ENCODE measurements at places on chromosomes 2 and 18. TPM values are rescaled to one million over a fixed set of nuclear protein-coding genes. Genes with fewer than 3 reads are reported as not detected.

- DNase-seq: no peak
These were observed 20.2 kb downstream of the PRKAG3 start for GRCh38 chr2:218811382-218811781.

GRCh38 chr18:56815926-56816325 lies 164.8 kb downstream of the WDR7 start:
- DNase-seq: no peak

GRCh38 chr2:109736177-109736827 lies 57.8 kb upstream of the RGPD5 start:
- peak; percentile 61 for DNase-seq

GNAL gene
- 3.2 TPM for polyA plus RNA-seq

STEAP3 gene
- polyA plus RNA-seq: 14.7 TPM

DNA sequence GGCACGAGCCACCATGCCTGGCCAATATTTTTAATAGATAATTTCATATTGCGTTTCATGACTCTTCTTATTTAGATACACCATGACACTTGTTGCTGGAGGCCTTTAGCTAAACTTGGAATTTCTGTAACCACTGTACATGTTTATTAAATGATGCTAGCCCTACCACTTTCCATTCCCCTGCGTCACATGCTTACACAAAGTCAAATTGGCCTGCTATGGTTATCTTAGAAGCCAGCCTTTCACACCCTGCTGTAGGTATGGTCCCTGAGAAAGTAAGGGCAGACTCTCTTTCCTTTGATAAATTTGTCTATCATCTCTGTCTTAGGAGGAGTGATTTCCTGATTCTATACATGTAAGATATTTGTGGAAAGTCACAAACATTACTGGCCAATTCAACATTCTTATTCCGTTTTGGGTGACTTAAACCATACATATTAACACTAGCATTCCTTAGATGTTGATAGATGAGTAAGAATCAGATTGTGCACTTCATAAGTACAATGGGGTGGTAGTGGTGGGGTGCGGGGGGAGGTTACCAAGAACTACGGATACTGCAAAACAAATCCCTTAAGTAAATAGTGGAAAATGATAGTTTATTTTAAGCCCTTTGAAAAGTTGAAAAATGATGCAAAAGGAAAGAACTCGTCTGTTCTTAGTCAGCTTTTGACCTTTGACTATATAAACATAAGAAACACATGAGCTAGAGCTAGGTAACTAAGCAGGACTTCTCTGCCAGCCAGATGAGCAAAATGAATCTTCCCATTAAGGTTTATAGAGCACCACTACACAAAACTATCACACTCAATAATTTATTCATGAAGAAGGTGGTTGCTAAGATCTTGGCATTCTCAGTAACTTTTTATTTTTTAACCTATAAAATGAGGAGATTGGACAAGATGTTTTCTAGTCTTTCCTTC lies 7.9 kb upstream of the NDUFV2 start:
- DNase-seq: no peak

TRABD2A gene
- polyA plus RNA-seq: 0.22 TPM

- DNase-seq: no peak
These were observed 243.5 kb downstream of the ANAPC1 start for GRCh38 chr2:111640480-111640879.

GRCh38 chr2:40719414-40719813 lies 267.5 kb upstream of the SLC8A1 start:
- no peak for DNase-seq

DNA sequence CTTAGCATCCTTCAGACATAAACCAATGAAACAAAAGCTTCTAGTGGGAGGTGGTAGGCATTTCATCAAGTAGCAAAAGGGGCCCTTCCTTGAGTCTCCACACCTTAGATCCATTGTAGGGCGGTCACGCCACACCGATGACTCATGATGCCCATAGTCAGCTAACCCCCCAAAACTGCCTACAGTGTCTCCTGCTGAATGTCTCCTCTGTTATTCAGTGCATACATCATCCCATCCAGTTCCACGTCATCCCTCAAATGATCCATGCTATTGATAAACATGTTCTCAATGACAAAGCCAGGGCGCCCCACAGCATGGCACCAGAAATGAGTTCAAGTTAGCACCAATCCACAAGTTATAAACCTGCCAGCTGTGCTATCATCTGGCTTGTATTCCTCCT lies 57.4 kb upstream of the ACKR3 start:
- DNase-seq: no peak

SLC40A1 gene
- 39.7 TPM for polyA plus RNA-seq

DNA sequence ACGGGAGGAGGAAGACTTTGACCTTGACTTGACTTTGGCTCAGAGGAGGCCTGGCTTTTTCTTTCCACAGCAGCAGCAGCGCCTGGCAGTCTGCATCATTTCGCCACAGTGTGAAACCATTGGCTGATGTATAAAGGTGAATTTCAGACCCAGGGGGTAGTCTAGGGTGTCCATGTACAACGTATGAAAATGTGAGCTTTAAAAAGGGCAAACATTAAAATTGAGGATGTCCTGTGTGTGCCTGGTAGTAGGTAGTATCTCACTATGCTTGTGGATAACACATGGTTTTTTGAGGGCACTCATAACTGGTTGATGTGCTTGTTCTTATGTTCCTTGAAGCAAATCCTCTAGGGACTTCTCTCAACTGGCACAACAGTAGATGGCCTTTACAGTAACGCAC lies 86.1 kb downstream of the LPIN1 start:
- DNase-seq: no peak

GRCh38 chr2:239596253-239596652 lies 195.4 kb upstream of the HDAC4 start:
- DNase-seq: no peak

DNA sequence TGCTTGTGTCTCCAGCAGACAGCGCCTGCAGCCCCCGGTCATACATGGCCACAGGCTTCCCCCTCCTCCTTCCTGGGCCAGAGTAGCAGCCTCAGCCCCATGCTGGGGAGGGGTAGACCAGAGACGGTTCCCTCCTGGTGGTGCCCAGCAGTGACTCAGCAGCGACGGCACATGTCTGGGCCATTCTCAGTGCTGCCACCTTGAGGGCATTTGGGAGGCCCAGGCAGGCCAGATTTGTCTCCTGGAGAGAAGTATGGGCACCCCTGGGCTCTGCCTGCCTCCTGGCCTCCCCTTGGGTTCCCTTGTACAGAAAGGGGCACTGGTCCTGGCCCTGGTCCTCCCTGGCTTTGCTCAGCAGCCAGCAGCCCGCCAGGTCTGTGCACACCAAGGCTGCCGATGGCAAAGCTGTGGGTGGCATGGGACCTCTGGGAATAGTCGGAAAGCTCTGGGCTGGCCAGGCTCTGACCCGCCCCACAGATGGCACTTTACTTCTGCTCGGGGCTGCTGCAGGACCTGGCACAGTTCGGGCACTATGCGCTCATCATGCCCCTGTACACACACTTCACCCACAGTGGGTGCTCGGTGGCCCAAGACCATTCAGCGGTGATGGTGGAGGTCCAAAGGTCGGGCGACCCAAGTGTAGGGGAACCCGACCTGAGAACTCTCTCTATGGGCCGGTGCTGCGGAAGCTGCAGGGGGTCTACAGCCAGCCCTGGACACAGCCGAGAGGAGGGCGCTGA lies 11.4 kb upstream of the ALPI start:
- DNase-seq: no peak

KIF5C gene
- 1.4 TPM for polyA plus RNA-seq

DNA sequence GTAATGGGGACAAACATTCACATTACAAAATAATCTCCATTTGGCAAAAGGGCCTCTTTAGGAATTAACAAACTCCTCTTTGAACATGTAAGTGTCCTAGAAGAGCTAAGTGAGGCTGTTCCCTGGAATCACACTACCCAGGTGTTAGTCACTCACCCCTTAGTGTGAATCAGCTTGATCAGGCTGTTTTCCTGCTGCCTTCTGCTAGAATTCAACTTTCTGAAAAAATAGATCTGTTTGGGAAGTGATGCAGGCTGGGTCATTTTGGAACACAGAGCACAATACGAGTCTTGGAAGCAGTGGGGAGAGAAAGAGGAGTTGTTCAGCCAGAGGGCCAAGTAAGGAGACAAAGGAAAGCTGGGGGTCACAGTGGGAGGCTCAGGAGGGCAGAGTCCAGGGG lies 40.0 kb downstream of the TTC32 start:
- no peak for DNase-seq

DNA sequence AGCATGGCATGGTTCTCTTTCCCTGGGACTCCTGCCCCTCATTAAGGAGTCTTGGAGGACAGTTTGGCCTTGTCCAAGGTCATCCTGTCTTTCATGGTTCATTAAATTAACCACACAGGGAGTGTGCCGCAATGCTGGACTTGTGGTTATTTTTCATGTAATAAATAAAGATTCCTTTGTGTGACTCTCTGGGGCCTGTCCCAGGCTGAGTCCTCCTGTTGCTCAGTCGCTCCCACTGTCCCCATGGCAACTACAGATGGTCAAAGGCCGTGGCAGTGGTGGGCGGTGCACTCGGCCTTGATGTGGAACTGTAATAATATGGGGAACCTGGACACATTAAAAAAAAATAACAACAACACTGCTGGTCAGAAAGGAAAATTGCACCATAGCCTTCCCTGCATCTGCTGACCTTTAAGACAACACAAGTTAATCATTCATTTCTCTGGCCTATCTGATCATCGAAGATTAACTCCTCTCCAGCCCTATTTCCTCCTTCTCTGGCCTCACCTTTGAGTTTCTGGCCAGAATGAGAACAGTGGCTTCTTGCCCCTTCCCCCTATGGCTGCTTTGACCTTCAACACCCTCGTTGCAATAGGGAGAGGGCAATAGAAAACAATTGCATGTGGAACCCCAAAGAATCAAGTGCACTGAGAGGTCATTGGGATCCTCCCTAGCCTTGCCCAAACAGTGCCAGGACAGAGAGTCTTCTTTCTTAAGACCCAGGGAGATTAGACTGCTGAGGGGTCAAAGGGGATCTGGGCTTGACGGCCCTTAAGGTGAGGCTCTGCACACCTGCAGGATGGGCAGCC lies 44.7 kb downstream of the PSD4 start:
- no peak for DNase-seq

AGAP1 gene
- 26.8 TPM for polyA plus RNA-seq

PLB1 gene
- polyA plus RNA-seq: 2.3 TPM

FIGN gene
- polyA plus RNA-seq: 1.9 TPM

- DNase-seq: no peak
These were observed 38.4 kb downstream of the LONRF2 start for GRCh38 chr2:100283724-100284501.

IL36RN gene
- polyA plus RNA-seq: not detected

- DNase-seq: no peak
These were observed 6.3 kb upstream of the SFT2D3 start for GRCh38 chr2:127694986-127695385.

- DNase-seq: no peak
These were observed 19.4 kb upstream of the MBP start for GRCh38 chr18:77151772-77152520.

DNA sequence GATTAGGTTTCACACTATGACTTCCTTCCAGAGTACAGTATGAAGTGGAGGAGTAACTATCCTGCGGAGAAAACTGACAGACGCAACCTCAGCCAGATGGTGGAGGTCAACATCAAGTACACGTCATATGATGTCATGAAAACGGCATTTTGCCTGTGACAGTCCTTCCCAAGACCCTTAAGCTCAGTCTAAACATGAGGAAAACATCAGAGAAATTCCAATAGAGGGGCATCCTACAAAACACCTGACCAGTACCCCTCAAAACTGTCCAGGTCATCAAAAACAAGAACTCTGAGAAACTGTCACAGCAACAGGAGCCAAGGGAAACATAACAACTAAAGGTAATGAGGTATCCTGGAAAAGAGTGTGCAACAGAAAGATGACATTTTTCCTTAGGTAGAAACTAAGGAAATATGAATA lies 1.7 kb downstream of the RNU4ATAC start:
- DNase-seq: peak; percentile 39

GRCh38 chr2:192655916-192656315 lies 461.2 kb upstream of the TMEFF2 start:
- no peak for DNase-seq

GRCh38 chr2:70975237-70975636 lies 3.2 kb upstream of the ANKRD53 start:
- DNase-seq: no peak

DNA sequence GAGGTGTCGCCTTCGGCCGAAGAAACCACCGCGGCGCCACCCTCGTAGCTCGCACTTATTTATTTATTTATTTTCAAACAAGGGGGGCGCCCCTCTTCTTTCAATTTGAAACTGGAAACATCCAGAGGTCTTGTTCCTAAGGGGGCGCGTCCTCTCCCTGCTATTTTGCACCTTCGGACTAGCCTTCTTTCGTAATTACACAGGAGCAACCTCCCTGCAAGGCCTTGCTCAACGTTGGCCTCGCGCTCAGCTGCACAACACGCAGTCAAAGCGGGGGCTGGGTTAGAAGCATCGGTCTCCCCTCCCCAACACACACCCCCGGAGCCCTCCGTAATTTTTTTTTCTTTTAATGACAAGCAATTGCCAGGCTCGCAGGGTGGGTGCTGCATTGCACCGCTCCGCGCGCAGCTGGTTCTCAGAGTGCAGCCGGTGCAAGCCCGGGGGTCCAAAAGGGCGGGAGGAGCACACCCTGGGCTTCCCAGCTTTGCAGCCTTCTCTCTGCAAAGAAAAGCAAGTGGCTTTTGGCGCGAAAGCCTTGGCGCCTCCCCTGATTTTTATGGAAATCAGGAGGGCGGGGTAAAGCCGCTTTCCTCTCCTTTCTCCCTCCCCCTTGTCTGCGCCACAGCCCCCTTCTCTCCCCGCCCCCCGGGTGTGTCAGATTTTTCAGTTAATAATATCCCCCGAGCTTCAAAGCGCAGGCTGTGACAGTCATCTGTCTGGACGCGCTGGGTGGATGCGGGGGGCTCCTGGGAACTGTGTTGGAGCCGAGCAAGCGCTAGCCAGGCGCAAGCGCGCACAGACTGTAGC lies at the start of gene MYCN:
TSS of gene MYCN (plus strand) at position 697 of the 807 bp plus-strand sequence. CDS start 1,515 bp downstream, outside the sequence.
- peak; percentile 65 for DNase-seq

- DNase-seq: no peak
These were observed 127.5 kb upstream of the GAREM1 start for GRCh38 chr18:32598144-32598543.

GRCh38 chr2:146301287-146301686 lies 1543.5 kb upstream of the ACVR2A start:
- no peak for DNase-seq

DNA sequence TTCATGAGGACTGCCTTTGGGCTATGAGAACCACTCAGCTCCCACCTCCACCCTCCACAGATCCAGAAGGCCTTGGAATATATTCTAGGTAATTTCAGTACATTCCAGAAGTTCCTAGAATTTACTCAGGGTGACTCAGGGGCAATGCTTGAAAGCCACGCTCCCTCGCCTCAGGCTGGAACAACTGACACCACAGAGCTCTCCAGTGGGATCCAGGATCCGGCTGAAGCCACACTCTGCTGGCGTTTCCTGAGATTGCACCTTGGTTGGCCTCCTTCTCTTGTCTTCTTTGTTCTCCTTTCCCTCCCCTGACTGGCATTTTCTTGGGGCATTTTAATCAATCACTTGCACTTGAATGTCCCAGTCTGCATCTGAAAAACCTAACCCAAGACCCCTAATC lies 92.6 kb upstream of the KCNE4 start:
- no peak for DNase-seq
